NCI-H460 (cell line): ENCODE measurements at places on chromosomes 4 and X. TPM values are rescaled to one million over a fixed set of nuclear protein-coding genes. Genes with fewer than 3 reads are reported as not detected.

- DNase-seq, result no peak
These were observed 78.6 kb downstream of the PACRGL start for GRCh38 chr4:20778896-20779295.

DNA sequence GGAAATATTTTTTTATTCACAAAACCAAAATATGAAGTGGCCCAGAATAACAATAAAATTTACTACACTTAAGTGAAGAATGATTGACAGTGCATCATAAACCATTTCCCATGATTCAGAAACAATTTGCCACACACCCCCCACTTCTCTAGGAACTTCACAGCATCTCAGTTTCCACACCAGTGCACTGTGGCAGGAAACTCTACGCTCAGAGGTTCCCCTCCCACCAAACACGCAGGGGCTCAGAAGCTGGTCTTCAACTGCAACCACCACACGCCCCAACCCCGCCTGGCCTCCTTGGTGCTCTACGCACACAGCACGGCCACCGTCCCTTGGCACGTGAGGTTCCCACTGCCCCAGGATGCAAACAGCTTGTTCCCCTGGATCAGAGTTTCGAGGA lies 63.7 kb downstream of the ZFYVE28 start:
- no peak for DNase-seq

Gene CXorf49
- not detected in 2 replicates for total RNA-seq

Gene ETDA
- not detected in 2 replicates for total RNA-seq

Gene ARAP2
- 6.9 and 7.9 TPM in 2 replicates for total RNA-seq
